ENCODE measurements at places on chromosomes 5 and 9.

DNA sequence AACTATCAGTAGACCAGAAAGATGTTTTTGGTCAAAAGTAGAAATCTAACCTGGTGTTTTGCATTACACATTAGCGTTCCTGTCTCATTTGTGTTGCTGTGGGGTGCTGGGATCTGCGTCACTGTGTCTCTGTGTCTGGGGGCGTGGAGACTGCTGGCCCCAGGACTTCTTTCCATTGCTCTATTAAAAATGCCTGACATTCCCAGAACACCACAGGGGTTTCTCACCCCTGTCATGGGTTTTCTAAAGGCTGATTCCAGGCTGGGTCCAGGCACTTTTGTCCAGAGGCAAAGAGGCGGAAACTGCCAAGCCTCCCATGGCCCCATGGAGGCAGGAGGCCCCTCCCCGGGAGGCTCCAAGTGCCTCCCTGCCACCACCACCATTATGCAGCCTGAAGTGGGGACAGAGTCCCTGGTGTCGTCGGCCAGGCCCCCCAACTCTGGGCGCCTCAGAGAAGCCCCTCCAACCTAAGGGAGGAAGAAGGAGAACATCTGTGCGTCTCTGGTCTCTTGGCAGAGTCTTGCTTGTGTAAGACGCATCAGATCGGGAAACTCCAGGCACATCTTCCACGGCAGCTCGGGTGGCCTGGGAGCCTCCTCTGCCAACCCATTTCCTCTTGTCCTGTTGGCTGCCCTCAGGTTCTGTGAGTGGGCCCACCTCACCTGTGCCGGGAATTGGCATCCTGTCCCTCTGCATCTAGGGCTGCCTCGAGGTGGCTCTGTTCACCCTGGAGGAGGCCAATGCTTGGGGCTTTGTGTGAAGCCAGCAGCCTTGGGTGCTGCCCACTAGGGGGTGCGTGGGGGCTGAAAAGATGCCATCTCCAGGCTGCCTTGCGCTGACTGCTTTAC, 13.8 kb upstream of the PLEKHG4B start:
- DNase-seq, result no peak

GRCh38 chr5:54523534-54523933, 6.0 kb downstream of the SNX18 start:
- no peak for DNase-seq

GRCh38 chr5:114702136-114702535, 340.3 kb downstream of the KCNN2 start:
- no peak for DNase-seq

- no peak for DNase-seq
Measured at GRCh38 chr5:179124853-179125788, 64.9 kb downstream of the ZNF354C start.

DNA sequence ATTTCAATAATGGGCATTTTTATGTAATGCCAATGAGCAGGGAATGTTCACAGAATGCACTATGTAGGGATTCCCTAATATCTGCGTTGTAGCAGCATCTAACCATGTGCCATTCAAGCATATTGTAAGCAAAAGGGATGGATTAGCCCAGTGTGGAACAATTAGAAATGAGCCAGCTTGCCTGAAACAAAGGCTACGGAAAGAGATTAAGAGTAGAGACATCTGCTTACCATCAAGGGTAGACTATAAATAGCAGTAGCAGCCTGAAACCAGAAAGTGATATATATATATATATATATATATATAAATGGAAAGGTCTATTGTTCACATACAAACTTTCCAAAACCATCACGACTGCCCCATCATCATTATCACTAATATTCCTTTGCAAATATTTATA, 31.9 kb upstream of the CEP120 start:
- DNase-seq, result no peak

- no peak for DNase-seq
Measured at GRCh38 chr9:119375892-119376291, 6.7 kb upstream of the BRINP1 start.

GRCh38 chr5:178545176-178545575, 45.0 kb downstream of the COL23A1 start:
- DNase-seq, result no peak

GRCh38 chr5:124745007-124745927, 1.2 kb downstream of the ZNF608 start:
- DNase-seq, result no peak

GRCh38 chr9:137447722-137448601, 6.8 kb upstream of the ENTPD8 start:
- DNase-seq, result no peak

DNA sequence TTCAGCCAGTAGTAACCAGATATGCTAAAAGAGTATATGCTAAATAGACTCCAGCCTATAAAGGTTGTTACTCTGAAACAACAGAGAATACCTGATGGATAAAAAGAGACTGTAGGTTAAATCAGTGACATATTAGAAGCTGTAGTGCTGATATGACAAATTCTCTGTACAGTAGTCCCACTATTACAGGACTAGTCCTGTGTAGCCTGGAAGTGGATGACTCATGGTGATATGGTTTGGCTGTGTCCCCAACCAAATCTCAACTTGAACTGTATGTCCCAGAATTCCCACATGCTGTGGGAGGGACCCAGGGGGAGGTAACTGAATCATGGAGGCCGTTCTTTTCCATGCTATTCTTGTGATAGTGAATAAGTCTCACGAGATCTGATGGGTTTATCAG, 276.2 kb upstream of the POU5F2 start:
- no peak for DNase-seq

- no peak for DNase-seq
Measured at GRCh38 chr5:132265336-132266030, 8.0 kb downstream of the PDLIM4 start.

GRCh38 chr5:105807290-105807689, 1863.4 kb downstream of the EFNA5 start:
- DNase-seq, result no peak

DNA sequence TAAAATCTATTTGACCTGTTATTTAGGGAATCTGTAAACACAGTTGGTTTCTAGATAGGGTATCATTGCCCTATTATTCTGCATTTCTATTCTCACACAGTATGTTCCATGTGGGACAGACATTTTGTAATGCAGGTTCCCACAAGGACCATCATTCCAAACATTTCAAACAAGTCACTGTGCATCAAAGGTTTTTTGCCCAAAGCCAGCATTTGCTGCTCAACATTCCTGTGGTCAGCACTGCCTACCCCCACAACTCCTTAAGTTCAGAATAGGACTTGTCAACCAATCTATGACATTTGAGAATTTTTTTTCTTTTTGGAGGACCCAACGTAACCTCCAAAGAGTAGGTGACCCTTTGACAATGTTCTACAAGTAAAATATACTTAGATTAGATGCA, 95.7 kb downstream of the LPAR1 start:
- DNase-seq, result no peak

- DNase-seq, result no peak
Measured at GRCh38 chr5:28286566-28286965, 1248.2 kb upstream of the CDH9 start.

Data from B cell (primary cell).